Fibroblast of skin of right biceps (primary cell): ENCODE measurements at places on chromosomes 5 and 9.
A peak's percentile ranks its signal among the peaks of the same experiment; 100 is the strongest.

DNA sequence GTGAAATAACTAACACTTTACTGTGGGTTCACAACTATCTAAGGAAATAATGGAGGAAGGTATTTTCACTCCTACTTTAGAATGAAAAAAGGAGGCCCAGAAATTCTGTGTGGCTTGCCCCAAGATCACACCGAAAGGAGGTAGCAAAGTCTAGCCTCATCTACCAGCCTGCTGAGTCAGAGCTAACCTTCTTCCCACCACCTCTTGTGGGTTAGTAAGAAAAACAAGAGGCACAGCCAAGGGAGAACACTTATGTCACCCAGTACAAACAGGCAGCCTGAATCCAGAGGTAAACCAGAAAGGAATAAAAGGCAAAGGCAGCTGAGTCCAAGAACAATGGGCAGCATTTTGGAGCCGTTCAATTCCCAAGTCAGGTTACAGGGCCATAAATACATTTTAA lies 91.9 kb upstream of the RASEF start:
- DNase-seq, result peak; percentile 1

- DNase-seq, result no peak
Observed at GRCh38 chr9:112332214-112332613, 1.2 kb downstream of the PTBP3 start.

- no peak for DNase-seq
Observed at GRCh38 chr9:134376386-134377142, 50.3 kb downstream of the RXRA start.

- no peak for DNase-seq
Observed at GRCh38 chr9:91178281-91179236, 183.2 kb downstream of the AUH start.

- DNase-seq, result no peak
Observed at GRCh38 chr5:118946138-118946800, 42.1 kb downstream of the DTWD2 start.

GRCh38 chr9:5361326-5362010 lies 21.8 kb upstream of the RLN1 start:
- peak; percentile 9 for DNase-seq
